Right kidney (tissue), 9 donors: ENCODE measurements at places on chromosomes 6 and 20.

- no peak for DNase-seq
Observed at GRCh38 chr6:160333841-160334240, 14.3 kb upstream of the SLC22A3 start.

GRCh38 chr6:26468829-26469228, 11.1 kb downstream of the BTN2A1 start:
- no peak for DNase-seq

GRCh38 chr20:41570557-41570956, 47.6 kb downstream of the CHD6 start:
- no peak for DNase-seq

DNA sequence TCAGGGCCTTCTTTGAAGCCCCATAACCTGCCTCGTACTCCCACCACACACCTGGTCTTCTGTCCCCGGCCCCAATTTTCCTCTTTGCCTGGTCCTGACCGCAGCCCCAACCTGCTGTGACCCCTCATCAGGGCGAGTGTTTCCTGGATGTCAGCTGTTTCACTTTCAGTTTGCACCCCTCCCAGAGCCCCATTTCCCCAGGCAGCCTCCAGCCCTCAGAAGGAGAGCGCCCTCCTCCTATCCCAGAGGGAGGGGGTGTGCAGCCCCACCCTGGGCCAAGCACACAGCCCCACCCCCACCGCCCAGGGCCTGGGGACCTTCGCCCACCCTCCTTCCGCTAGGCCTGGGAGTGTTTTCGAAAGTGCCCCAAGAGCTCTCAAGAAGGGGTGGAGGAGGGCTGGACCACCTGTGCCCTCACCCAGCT, 1.5 kb downstream of the BAK1 start:
- no peak for DNase-seq

- no peak for DNase-seq
Observed at GRCh38 chr20:8271727-8272126, 139.7 kb downstream of the PLCB1 start.

- DNase-seq = no peak
Observed at GRCh38 chr6:145842693-145843546, 28.3 kb upstream of the FBXO30 start.

- no peak for DNase-seq
Observed at GRCh38 chr6:164396071-164397047, 913.0 kb downstream of the C6orf118 start.
